ENCODE measurements at places on chromosomes 2 and 18.

DNA sequence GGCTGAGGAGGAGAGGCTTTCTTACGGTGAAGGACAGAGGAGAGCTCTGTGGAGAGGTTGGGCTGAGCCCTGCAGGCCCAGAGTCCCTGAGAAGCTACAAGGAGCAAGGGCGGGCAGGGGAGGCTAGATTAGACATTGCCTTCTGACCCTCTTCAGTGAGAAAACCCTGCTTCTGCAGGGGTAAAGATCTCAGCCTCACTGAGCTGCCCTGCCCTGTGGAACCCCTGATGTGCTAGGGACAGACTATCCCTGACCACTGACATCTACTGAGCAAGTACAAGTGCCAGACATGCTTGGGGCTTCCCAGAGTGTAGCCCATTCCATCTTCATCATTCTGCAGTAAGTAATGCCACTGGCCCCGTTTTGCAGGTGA is 111.5 kb downstream of the CYP26B1 start:
- no peak for DNase-seq

GRCh38 chr2:226660526-226660925 is 139.1 kb downstream of the IRS1 start:
- DNase-seq, result no peak

- DNase-seq, result no peak
Measured at GRCh38 chr2:98835831-98836385, 100.1 kb downstream of the CRACDL start.

GRCh38 chr2:205166745-205167144 is 515.6 kb upstream of the NRP2 start:
- DNase-seq, result no peak

GRCh38 chr18:31655354-31655753 is 29.0 kb downstream of the B4GALT6 start:
- DNase-seq, result no peak

DNA sequence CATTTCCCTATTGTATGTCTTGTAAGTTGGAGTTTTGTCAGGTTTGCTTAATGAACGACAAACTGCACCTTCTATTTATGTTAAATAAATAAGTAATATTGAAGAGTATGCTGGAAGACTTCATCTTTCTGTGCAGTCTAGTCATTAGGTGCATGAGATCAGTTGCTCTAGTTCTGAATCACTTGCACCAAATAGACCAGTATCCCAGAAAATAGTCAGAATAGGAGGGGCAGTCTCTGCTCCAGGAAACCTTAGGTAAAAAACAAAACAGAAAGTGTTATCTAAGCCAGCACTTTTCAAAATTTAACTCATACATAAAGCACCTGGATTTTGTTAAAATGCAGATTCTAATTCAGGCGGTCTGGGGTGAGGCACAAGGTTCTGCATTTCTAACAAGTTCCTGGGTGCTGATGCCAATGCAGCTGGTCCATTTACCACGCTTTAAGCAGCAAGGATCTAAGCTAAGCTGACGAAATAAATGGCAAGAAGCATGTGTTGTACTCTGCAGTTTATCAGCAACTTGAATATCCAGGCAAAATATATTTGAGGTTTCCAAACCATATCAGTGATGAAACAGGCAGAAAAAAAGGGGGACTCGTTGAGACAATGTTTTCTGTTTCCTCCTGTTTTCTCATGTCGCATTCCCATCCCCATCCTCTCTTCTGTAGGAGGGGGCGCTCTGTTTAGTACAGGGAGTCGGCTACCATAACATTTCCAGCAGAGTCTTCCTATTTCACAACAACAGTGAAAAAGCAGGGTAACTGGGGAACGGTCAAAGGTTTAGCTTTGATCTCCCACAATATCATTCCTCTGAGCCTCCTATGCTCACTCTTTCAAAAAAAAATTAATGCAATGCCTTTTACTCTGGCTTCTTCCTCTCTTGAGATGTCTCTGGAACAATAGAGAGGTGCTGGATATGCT is 106.4 kb downstream of the MBD2 start:
- DNase-seq, result no peak

- no peak for DNase-seq
Measured at GRCh38 chr2:129880309-129880708, 99.2 kb upstream of the RAB6C start.

Data from activated T-cell treated with anti-CD3 and anti-CD28 coated beads for 48 hours (primary cell).